ENCODE measurements at places on chromosomes 2 and 18. TPM values are rescaled to one million over a fixed set of nuclear protein-coding genes. Genes with fewer than 3 reads are reported as not detected.

Gene LAMA3
- 2.1 TPM for polyA plus RNA-seq

Gene KLHL41
- 0.87 TPM for polyA plus RNA-seq

Gene STARD6
- polyA plus RNA-seq: not detected

Gene NR4A2
- 4.1 TPM for polyA plus RNA-seq

Gene TXNDC2
- polyA plus RNA-seq: not detected

Gene CTAGE1
- polyA plus RNA-seq: not detected

Gene LAMA1
- 0.49 TPM for polyA plus RNA-seq

Gene KCNE4
- 2.8 TPM for polyA plus RNA-seq

Gene SPATS2L
- 53.8 TPM for polyA plus RNA-seq

Gene TNP1
- polyA plus RNA-seq: not detected

Gene RAB27B
- 0.73 TPM for polyA plus RNA-seq

Gene LCT
- polyA plus RNA-seq: not detected

Gene WNT10A
- 0.05 TPM for polyA plus RNA-seq

Gene PLEKHB2
- 20.4 TPM for polyA plus RNA-seq

Gene PXDN
- 4.7 TPM for polyA plus RNA-seq

Gene HOXD10
- not detected for polyA plus RNA-seq

Gene DPY30
- polyA plus RNA-seq: 46.8 TPM

Gene TCF23
- not detected for polyA plus RNA-seq

Gene ADCY3
- 9.1 TPM for polyA plus RNA-seq

Gene SH2D6
- polyA plus RNA-seq: 28.1 TPM

Gene ZRANB3
- 0.91 TPM for polyA plus RNA-seq

Gene TWIST2
- 2.5 TPM for polyA plus RNA-seq

Gene RESP18
- polyA plus RNA-seq: 0.16 TPM

Gene ZNF516
- 9.3 TPM for polyA plus RNA-seq

Gene TRIB2
- polyA plus RNA-seq: 21.2 TPM

Gene ICA1L
- 3.5 TPM for polyA plus RNA-seq

Gene RMND5A
- 6.3 TPM for polyA plus RNA-seq

Gene NTSR2
- not detected for polyA plus RNA-seq

Gene FAM161A
- polyA plus RNA-seq: 1.9 TPM

Gene RGPD8
- polyA plus RNA-seq: 0.99 TPM

Gene ACVR1
- 3.1 TPM for polyA plus RNA-seq

Gene KIDINS220
- 17.8 TPM for polyA plus RNA-seq

Gene CD207
- 0.16 TPM for polyA plus RNA-seq

Gene CD302
- 8.3 TPM for polyA plus RNA-seq

Gene LOXHD1
- 0.46 TPM for polyA plus RNA-seq

Gene WDR7
- 2.5 TPM for polyA plus RNA-seq

Gene ITGAV
- 19.3 TPM for polyA plus RNA-seq

Gene PROKR1
- polyA plus RNA-seq: 0.04 TPM

Gene PRSS56
- polyA plus RNA-seq: not detected

Gene CD226
- 0.07 TPM for polyA plus RNA-seq

Gene MYO5B
- polyA plus RNA-seq: 8.0 TPM

Gene SOCS6
- 3.0 TPM for polyA plus RNA-seq

Gene NABP1
- polyA plus RNA-seq: 5.0 TPM

Gene SH3RF3
- 2.5 TPM for polyA plus RNA-seq

Gene POMC
- polyA plus RNA-seq: 12.0 TPM

Gene HRH4
- not detected for polyA plus RNA-seq

Gene ZBTB7C
- polyA plus RNA-seq: 0.45 TPM

Gene SPATA3
- not detected for polyA plus RNA-seq

Gene RIT2
- 0.12 TPM for polyA plus RNA-seq

Gene DAPL1
- polyA plus RNA-seq: 47.3 TPM

Gene SKOR2
- not detected for polyA plus RNA-seq

Gene METTL4
- 2.8 TPM for polyA plus RNA-seq

Gene IRS1
- 3.2 TPM for polyA plus RNA-seq

Gene HOXD12
- polyA plus RNA-seq: not detected
